ENCODE measurements at places on chromosomes 6 and 20.

- ATAC-seq = no peak
These were observed 17.9 kb upstream of the CCDC170 start for GRCh38 chr6:151475653-151476523.

- no peak for ATAC-seq
These were observed 40.9 kb downstream of the KIZ start for GRCh38 chr20:21166801-21167200.

GRCh38 chr20:40254023-40254772 is 434.8 kb downstream of the MAFB start:
- ATAC-seq = no peak

- no peak for ATAC-seq
These were observed 181.7 kb upstream of the TAB2 start for GRCh38 chr6:149135809-149136208.

DNA sequence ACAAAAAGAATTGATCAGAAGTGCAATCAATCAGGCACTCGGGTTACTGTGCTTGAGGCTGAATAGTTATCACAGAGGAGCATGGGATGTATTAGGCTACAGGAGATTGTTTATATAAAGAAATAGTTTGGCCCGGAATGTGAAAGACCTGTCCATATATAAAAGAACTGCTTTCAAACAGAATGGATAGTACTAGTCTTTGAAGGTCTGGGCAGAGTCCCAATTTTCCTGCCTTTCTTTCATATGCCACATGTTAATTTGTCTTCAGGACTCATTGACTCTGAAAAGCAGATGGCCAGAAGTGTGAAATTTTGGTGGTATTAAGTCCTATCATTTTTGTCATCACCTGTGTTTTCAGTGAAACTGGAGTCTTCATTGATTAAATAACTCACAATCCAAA is 314.5 kb downstream of the EYA4 start:
- no peak for ATAC-seq

- no peak for ATAC-seq
These were observed 165.2 kb downstream of the AIG1 start for GRCh38 chr6:143225929-143226328.

GRCh38 chr6:6323352-6323751 is 2.9 kb upstream of the F13A1 start:
- no peak for ATAC-seq

- no peak for ATAC-seq
These were observed 36.7 kb downstream of the POU3F2 start for GRCh38 chr6:98871057-98871456.

DNA sequence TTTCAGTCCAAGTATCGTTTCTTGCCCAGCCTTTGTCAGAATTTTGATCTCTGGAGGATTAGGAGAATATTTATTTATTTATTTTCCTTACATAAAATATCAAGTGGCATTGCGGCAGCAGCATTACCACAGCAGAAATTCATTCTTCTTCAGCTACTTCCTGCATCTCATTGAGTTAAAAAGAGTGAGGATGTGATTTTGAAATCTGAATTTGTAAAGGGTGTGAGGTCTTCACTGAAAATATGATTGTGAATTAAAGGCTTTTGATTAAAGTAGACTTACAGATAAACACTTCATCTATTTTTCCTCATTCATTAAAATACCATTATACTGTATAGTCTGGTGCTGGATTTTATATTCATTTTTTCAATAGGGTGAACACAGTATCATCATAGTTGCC is 328.4 kb downstream of the PRL start:
- ATAC-seq = no peak

DNA sequence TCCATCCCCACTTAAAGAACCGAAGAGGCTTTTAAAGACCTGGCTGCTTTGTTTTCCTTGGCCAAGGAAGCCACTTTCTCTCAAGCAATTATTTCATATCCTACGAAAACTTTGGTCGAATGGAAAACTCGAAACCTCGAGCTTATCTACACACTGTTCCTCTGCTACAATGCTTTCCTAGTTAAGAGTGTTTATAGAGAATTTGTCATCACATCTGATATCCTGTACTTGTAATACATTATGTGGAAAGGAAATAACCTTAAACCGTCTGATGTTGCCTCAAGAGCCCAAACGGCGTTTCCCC is 28.1 kb downstream of the TFAP2B start:
- no peak for ATAC-seq

- no peak for ATAC-seq
These were observed 4.3 kb downstream of the HMGN3 start for GRCh38 chr6:79230149-79230548.

GRCh38 chr6:165864925-165865324 is 201.9 kb upstream of the PDE10A start:
- no peak for ATAC-seq

DNA sequence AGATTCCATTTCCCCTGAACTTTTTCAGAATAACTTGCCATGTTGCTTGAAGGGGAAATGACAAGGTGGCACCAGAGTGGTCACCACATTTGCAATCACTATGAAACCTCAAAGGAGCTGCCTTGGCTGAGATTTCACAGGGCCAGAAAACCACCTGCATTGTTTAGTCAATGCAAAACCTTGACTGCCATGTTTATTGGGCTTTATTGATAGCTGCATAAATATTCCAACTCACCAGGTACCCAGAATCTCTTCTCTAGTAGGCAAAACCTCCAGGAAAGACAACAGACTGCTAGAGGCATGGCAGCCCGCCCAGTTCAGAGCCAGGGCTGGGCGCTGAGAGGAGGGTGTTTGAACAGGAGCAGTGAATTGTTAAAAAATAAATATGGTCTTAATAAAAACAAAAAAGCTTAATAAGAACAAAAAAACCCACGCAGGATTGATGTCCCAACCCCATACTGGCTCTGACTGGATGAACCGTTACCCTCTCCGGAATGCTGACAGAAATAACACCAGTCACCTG is 375.6 kb downstream of the ZFAND3 start:
- no peak for ATAC-seq

GRCh38 chr6:8000636-8001035 is 63.6 kb downstream of the BLOC1S5 start:
- no peak for ATAC-seq

DNA sequence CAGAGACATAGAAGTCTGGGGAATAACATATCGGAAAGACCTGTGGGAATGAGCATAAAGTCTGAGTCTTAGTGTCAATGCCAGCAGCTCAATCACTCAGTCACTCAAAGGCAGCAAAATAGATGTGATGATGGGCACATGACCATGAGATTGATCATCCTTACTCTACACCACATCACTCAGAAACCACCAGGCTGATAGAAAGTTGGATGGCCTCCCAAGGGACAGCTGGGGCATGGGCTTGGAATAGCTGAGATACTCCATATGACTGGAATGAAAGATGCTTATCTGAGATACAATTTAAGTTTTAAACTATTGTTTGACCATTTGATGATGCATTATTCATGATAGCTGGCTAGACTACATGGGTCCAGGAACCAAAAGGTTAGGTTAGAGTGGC is 80.9 kb upstream of the F13A1 start:
- ATAC-seq = no peak

DNA sequence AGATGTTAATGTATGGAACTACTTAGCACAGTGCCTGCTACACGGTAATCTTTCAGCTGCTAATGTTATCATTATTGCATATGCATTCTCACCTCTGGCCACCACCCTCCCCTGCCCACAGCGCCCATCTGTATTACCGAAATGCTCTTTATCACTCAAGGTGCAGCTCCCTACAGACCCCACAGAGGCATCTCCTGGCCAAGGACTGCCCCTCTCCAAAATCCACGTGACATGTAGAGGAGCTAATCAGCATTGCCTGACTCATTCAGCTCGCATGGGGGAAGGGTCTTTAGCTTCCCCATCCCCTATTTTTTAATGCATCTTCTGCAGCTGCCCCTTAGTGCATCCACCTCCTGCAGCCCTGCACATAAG is 41.8 kb downstream of the SLC22A23 start:
- ATAC-seq = no peak

DNA sequence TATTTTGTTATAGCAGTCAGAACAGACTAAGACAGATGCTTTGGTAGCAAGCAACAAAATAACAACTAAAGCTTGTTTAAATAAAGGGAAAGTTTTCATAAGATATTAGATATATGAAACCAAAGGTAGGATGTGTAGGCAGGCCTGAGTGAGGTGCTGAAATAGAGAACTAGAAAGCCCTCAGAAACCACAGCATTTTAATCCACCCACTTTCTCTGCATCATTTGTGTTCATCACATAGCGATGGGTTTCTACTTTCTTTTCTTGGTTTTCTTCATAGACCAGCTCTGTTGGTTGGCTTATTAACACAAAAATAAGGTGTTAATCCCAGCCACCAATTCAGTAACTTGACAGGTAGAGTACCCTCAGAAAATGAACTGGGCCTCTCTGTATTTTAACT is 58.6 kb downstream of the RPS12 start:
- no peak for ATAC-seq

GRCh38 chr6:135014353-135014832 is 40.2 kb downstream of the HBS1L start:
- ATAC-seq = peak; percentile 91

DNA sequence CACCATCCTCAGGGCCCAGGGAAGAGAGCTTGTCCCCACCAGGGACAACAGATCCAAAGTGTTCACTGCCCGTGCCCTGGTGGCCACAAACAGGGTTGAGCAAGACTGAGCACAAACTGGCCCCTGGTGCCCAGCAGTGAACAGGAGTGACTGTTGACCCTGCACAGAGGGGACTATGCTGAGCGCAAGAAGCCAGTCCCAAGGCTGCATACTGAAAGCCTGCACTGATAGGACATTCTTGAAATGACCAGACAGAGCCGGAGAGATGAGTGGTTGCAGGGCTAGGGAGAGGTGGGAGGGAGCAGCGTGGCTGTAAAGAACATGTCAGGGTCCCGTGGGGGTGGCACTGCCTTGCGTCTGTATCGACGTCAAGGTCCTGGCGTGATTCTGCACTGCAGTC is 2.9 kb upstream of the FNDC11 start:
- ATAC-seq = no peak

GRCh38 chr20:33164763-33165095 is 3.2 kb upstream of the BPIFA2 start:
- ATAC-seq = no peak

- no peak for ATAC-seq
These were observed 120.1 kb downstream of the RPS12 start for GRCh38 chr6:132934496-132934895.

- no peak for ATAC-seq
These were observed 8.5 kb upstream of the DDX27 start for GRCh38 chr20:49210757-49211110.

GRCh38 chr6:18276610-18277236 is 12.4 kb upstream of the DEK start:
- ATAC-seq = no peak

DNA sequence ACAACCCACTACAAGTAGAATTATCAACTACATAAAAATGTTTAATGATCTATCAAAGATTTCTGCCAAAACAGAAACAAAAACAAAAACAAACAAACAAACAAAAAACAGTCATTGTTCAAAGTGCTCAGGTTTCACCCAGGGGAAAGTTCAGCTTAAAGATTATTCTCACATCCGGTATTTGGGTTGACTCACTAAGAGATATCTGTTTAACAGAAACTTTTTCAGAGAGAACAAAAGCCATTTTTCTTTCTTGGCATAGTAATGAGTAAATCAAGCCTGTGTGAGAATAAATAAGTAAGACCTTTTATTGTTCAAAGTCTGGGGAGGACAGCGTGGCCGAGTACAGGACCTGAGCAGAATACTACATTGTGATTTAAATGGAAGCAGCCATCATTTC is 143.6 kb downstream of the RCAN2 start:
- ATAC-seq = no peak

GRCh38 chr20:44448753-44449546 is 26.7 kb upstream of the TTPAL start:
- no peak for ATAC-seq

DNA sequence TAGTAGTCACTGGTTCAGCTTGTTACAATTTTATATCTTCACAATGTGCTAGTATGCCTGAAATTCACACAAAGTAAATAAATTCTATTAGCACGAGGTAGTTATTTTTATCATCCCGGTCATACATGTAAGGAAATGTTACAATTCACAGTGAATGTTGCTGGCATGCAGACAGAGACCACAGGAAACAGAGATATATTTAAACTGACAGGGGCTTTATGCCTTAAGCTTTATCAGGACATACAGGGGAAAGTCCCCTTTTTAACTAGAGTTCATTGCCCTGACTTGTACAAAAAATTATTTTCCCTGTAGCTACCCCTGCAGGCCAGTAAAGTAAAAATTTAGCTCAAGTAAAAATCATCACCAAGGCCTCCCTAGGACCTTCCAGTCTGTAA is 712.0 kb upstream of the NRSN1 start:
- ATAC-seq = no peak

DNA sequence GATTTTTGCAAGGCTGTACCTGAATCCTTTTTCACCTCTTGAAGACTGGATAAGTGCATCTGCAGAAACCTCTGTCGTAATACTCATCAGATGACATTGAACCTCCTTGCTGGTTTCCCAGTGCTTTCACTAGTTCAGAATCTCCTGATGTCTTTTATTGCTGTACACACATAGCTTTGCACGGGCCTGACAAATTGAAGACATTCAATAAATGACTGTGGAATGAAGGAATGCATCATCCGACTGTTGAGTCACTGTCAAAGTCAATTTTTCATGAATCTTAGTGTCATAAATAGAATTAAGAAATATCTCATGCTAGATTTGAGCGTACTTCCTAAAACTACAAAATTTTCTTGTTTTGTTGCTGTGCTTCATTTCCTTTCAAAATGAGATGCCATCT is 598.2 kb upstream of the MAP3K7 start:
- no peak for ATAC-seq

Measured in activated CD4-positive, CD25-positive, alpha-beta regulatory T cell treated with anti-CD3 and anti-CD28 coated beads, Interleukin-2, amount 50 U/mL, for 24 hours (primary cell).